NCI-H2227 treated with DMSO at 0.1 percent for 48 hours (cell line): ENCODE measurements at places on chromosomes 2 and 18.
A peak's percentile ranks its signal among the peaks of the same experiment; 100 is the strongest.

- no peak for DNase-seq
These were observed 139.9 kb upstream of the DOCK10 start for GRCh38 chr2:225182126-225182525.

DNA sequence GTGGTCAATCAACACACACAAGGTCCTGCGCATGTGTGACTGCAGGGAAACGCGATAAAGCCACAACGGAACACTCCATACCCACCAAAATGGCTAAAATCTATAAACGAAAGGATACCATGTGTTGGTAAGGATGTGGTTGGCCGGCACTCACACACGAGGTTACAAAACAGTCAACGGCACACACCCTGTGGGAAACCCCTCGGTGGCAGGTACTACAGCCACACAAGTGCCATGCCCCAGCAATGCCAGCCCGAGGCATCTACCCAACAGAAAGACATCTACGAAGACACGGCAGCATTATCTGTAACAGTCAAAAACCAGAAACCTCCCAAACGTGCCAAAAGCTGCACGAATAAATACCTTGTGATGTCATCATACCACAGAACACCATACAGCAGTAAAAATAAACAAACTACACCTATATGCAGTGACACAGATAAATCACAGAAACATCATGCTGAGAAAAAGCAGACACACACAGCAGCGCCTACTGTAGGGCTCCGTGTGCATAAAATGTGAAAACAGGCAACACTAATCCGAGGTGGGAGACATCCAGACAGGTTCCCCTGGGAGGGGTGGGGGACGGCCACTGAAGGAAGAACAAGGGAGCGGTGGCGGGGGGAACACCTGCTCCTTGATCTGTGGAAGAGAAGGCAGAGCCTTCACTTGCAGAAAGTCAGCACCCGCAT lies 36.7 kb downstream of the HDAC4 start:
- DNase-seq: no peak

DNA sequence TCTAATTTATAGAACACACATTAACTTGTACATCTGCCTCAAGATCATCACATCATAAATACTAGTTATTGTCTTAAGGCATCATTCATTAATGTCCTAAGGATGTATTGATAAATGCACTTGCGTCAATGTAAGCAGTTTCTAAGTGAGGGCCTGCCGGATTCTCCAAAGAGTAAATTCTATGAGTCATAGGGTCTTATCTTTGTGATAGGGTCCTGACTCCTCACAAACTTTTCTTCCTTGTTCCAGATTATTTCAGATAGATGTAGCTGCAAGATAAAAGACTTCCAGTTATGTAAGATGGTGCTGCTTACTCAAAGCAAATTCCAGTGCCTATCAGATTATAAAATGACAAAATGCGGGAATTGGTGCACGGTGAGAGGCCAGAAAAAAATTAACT lies 315.0 kb upstream of the SLC39A10 start:
- no peak for DNase-seq

- DNase-seq: no peak
These were observed 46.4 kb downstream of the SLC4A1AP start for GRCh38 chr2:27709960-27710575.

- no peak for DNase-seq
These were observed 74.7 kb upstream of the TLK1 start for GRCh38 chr2:171235262-171235881.

DNA sequence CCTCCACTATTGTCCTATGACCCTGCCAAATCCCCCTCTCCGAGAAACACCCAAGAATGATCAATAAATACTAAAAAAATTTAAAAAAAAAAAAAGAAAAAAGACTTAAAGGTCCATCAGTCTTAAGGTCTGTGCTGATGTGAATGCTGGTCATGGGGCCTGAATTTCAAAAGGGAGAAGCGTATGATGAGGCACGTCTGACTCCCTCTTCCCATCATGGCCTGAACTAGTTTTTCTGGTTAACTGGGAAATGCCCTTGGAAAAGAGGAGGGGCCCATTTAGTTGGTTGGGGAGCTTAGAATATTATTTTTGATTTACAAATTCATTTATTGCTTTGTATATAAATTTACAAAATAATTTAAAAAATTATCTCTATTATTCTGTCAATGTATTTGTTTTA lies 291.0 kb upstream of the CDH19 start:
- no peak for DNase-seq

DNA sequence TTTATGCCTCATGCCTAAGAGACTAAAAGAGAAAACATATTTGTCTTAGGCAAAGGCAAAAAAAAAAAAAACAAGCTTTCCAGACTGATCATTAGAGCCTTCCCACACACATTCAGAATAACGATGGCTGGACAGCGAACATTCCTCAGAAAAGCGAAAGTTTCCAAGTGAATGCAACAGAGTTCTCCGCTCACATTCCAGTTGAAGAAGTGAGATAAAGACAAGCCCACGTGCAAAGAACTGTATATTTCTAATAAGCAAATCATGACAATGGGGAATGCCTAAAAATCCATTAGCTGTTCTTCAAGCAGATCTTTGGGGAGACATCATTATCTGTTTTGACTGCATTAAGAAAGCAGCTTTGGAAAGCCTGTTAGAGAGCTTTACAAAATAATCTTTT lies 347.9 kb downstream of the METTL4 start:
- DNase-seq: no peak

DNA sequence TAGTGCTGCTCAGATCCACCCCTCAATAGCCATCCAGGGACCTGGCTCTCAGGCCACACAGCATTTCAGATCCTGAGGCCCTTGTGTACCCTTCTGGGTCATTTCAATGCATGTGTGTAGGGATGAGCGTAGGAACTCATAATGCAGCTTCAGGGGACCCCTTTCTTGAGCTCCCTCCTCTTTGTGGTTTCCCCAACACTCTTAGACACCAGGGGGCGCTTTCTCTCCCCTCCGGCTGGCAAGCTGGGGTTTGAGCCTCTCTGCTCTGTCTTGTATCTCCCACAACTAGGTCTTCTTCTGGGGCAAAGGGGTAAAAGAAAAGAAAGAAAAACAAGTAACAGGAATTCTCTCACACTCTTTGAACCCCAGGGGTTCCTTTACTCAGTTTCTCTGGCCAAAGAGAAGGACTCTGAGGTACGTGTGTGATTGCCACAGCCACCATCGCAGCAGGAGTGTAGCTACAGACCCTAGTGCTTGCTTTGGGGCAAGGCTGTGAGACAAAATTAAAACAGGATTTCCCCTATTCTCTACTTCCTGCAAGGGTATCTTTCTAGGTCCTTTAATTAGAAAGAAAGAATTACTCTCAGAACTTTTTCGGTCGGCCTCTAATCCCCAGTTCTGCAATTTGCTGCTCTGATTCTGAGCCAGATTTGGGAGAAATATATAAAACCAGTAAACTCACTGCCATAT lies 38.0 kb downstream of the CABYR start:
- DNase-seq: peak; percentile 30

GRCh38 chr2:229673676-229674075 lies 40.7 kb downstream of the DNER start:
- DNase-seq: no peak

DNA sequence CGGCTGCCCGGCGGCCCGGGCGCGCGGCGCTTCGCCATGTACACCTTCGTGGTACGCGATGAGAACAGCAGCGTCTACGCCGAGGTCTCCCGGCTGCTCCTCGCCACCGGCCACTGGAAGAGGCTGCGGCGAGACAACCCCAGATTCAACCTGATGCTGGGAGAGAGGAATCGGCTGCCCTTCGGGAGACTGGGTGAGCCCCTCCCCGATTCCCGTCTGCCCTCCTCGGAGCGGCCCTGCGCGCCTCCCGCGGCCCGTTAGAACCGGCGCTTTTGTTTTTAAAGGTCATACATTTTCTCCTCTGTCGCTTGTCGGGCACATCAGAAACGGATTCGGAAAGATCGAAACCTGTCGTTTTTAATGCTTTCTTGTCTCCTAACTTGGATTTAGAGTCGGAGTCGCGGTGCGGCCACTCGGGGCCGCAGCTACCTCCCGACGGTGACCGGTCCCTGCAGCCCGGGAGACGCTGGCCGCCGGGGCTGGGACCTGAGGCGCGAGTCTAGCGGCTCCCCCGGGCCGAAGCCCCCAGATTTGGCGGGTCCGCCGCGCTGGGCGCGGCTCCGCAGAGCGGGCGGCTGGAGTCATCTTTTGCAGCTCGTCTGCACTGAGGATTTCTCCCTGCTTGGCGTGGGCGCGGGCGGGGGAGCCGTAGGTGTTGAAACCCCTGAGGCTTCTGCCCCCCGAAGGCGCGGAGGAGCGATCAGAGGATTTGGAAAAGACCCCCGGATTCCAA lies 519 bp downstream of the TTL start:
- DNase-seq: no peak

- DNase-seq: no peak
These were observed 947 bp downstream of the ITSN2 start for GRCh38 chr2:24359129-24360049.

DNA sequence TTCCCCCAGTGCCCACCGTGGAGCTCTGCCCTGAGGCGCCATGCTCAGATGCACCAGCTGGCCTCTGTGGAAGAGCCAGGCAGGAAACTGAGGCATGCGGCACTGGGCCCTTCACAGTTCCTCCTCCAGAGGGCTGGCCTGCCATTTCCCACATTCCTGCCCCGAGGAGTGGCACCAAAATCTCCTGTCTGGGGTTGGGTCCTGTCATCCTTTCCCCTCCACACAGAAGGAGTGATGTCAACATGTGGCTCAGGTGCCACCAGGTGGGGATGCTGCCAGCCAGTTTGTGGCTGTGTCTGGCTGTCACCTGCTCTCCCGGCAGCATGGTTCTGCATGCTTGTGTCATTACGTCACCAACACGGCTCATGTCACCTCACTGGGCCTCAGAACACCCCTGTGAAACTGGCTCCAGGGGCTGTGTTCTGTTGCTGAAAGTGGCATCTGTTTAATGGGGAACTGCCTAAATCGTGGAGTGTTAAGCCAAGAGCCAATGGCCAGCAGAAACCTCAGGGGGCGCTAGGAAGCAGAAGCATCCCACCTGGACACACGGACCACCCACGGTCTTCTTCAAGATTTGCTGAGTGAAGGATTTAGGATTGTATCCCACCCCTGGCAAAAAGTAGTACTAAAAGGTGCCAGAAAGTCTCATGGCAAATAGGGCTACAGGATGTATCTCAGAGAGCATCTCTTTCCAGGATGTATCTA lies 51.3 kb downstream of the ZAP70 start:
- DNase-seq: no peak

GRCh38 chr2:207061181-207061580 lies 104.6 kb downstream of the KLF7 start:
- DNase-seq: no peak

GRCh38 chr2:221289846-221290245 lies 282.3 kb downstream of the EPHA4 start:
- no peak for DNase-seq

- DNase-seq: no peak
These were observed 233.4 kb downstream of the DYSF start for GRCh38 chr2:71686781-71687180.
